Left kidney (tissue), 8 donors: ENCODE measurements at places on chromosomes 2 and 18.

DNA sequence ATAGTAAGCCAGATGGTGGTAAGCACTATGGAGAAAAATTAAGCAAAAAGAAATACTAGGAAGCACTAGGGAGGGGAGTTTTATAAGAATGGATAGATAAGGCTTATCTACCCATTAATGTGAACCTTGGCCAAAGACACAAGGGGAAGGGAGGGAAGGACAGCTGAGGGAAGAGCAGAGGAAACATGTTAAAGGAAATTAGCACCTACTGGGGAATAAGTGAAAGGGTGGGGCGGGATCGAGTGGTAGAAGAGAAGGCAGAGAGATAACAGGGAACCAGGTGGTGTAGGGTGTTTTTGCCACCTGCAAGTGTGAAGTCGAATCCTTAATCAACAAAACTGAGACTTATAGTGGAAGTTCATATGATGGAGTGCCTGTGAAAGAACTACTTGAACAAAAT is 1.7 kb downstream of the UNC80 start:
- DNase-seq = no peak

GRCh38 chr2:45983213-45983612 is 314.0 kb upstream of the EPAS1 start:
- no peak for DNase-seq

DNA sequence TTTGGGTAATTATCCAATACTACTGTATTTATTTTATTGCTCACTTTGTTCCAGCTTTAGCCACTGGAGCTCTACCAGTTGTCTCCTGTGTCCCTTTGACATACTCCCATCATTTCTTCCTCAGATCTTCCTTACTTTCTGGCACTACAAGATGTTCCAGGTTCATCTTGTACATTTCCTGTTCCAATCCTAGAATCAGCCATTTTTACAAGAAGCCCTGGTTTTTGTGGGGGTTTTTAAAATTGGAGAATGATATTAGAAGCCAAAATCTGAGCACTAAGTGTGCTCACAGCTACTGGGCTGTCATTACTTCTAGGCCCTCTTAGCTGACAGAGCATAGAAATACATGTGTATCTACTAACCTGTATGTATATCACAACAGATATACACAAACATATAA is 164.3 kb downstream of the ZFP36L2 start:
- no peak for DNase-seq

DNA sequence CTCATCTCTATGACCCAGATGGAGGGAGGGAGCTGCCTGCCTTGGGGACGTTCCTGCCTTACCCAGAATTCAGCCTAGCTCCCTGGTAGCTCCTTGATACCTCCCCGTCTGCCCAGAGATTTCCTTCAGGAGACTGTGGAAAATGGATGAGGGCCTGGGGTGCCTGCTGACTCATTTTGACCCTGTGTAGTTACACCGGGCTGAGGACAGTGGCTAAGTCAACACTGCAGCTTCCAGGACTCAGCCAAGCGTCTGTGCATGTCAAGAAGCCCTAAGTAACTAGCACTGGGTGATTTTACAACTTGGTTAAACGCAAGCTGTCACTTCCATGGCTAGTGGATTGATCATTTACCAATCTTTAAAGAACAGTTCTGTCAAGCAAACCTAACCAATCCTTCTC is 23.3 kb upstream of the EPAS1 start:
- DNase-seq = no peak

GRCh38 chr2:141035846-141036420 is 1094.9 kb downstream of the LRP1B start:
- DNase-seq = no peak

DNA sequence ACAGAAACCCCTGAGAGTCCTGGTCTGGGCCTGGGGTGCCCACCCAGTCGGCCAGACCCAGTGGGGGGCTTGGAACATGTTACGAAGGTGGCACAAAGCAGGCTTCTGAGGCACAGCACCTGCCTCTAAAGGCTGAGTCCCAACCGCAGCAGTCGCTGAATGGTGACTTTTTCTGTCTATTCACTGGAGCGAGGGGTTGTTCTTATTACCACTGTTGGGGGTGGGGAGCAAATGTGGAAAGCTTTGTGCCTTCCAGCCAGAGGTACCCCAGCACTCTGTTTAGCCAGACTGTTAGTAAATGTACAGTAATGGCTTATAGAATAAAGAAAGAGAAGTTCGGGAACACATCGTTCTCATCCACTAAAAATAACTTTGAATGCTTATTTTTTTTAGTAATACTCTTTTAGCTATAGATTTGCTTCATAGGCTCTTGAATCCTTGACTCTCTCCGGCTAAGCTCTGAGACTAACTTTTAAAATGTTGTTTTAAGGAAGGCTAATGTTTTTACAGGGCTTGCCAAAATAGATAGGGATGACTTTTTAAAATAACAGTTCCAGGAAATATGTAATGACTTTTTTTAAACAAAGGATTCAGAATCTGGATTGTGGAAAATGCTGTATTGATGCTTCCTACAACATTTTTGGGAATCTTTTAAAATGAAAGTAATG is 23.4 kb upstream of the PTPN2 start:
- no peak for DNase-seq

DNA sequence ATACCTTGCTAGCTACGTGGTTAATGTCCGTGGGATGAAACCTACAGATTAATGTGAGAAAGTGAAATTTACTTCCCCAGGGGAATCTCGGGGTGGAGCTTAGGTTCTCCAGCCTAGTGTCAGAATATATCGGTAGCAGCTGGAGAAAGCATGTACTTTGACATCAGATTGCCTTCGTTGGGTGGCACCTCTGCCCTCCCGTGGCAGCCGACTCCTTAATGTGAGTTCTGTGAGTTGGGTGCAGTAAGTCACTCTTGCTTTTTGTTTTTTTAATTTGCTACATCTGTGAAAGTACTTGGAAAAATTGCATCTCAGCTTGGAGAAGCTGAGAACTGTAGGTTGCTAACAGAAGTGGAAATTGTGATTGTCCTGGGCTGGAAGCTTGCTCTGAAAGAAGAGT is 3.6 kb downstream of the KLF11 start:
- no peak for DNase-seq

DNA sequence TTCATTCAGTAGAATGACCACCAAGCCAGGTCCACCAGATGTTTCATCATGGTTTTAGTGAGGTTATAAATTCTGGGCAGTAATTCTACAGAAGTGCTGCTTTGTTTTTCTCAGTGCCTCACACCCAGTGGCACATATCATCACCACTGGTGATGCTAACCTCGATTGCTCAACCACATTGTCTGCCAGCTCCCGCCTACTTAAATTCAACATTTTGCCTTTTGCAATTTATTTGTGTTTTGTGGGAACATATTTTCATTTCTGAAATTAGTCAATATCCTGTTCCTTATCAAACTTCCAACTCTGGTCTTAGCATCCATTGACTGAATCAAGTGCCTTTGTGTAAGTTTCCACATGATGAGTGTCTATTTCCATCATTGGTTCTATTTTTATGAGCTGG is 62.3 kb upstream of the TMEM178A start:
- DNase-seq = no peak

DNA sequence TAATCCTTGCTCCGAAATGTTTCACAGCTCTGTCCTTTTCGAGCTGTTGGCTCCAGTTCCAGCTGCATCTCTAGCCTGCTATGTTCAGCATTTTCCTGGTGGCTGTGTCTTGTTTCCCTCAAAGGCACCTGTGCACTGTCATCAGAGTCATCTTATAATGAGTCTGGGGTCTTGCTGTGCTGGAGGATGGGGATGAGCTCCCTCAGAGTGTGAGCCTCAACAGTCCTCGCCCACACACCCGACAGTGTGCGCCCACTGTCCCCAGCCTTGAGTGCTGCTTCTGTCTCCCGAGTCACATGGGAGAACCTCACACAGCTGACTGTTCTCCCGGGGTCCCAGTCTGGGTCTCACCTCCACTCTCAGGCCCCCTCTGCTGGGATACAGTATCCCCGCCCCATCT is 25.4 kb downstream of the SPP2 start:
- no peak for DNase-seq

DNA sequence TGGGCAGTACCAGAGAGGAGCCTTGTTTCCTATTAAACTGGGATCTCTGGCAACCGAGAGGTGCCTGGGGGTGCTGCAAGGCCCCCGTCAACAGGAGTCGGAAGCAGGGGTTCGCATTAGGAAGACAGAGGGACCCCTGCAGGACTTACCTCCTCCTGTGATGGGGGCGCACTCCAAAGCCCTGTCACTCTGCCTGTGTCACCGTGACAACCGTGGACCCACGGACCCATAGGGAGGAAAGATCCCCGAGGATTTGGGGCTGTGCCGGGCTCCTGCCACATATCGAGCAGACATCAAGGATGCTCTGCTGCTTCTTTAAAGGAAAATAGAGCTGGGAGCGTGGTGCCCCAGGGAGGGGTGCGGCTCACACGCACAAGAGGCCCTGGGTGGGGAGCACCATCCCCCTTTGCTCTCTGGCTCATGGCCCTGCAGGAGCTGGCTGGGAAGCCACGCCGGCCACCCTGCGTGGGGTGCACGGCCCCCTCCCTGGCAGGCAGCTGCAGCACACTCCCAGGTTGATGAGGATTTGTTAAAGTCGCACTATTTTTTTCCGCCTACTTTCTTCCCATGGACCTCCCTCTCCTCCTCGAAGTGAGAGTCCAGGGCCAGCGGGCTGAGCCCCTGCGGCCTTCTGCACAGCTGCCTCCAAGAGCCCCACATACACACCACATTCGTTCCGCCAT is 167.5 kb downstream of the TWIST2 start:
- no peak for DNase-seq
